GM20000 (cell line): ENCODE measurements at places on chromosomes 16 and 17.

DNA sequence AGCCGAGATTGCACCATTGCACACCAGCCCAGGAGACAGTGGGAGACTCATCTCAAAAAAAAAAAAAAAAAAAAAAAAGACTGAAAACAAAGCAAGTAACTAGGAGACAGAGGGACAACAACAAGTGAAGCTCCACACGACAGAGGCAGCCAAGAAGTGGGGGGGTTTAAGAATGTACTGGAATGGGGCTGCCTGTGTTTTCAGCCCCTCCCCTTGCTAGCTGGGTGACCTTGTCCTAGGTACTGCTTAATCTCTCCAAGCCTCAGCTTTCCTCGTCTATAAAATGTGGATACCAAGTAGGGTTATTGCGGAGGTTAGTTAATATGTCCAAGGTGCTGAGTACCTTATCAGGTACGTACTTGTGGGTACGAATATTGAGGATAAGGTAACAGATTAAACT lies 163.8 kb upstream of the CACNG5 start:
- no peak for DNase-seq

DNA sequence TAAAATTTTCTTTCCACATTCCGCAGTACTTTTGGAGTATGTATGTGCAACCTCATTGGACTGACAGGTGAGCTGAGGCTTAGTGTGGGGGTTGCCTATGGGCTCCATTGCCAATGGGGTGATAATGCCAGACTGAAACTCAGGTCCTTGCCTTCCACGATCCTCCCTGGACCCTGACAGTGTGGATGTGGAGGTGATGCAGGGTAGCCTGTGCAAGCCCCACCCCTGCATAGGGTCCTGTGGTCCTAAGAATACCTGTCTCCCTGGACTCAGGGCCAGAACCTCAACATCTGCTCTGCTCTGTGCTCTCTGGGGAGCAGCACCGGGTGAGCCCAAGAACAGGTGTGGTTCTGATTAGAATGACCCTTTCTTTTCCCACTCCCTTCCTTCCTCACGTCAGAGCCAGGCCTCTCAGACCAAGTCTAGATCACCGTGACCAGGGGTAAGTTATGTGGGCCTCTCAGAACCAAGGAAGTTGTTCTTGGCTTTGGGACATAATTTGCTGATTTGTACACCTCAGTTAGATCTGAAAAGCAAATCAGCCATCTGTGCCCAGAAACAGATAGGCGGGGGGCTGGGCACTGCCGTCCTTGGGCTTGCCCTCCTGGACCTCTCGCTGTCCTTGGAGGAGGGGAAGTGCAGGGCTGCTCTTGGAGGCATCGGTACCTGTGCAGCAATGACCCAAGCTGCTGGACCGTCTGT lies 8.4 kb upstream of the TNS4 start:
- DNase-seq: no peak

GRCh38 chr17:7579834-7580603 lies 581 bp downstream of the CD68 start:
- DNase-seq: no peak

DNA sequence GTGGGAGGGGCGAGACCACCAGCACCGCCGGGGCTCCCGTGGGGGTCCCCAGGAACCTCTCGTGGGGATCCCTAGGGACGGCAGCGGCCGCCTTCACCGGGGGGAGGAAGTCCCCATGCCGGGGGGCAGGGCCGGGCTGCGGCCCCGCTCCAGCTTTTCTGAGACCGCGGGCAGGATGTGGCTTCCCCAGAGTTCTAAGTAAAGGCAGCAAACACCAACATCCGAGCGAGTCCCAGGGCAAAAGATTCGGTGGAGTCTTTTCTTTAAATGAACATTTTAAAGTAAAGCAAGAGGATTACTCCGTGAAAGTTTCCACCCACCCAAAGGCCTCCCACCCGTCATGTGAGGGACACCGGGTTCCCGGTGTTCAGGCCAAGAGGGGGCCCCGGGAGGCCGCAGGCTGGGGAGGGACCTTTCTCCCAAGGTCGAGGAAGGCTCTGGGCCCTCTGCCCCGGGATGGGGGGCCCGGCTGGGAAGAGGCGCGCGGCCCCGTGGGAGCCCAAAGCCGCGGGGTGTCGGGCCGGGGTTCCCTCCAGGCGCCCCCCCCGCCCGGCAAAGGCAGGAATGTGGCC lies 137.2 kb upstream of the RPH3AL start:
- peak; percentile 65 for DNase-seq

DNA sequence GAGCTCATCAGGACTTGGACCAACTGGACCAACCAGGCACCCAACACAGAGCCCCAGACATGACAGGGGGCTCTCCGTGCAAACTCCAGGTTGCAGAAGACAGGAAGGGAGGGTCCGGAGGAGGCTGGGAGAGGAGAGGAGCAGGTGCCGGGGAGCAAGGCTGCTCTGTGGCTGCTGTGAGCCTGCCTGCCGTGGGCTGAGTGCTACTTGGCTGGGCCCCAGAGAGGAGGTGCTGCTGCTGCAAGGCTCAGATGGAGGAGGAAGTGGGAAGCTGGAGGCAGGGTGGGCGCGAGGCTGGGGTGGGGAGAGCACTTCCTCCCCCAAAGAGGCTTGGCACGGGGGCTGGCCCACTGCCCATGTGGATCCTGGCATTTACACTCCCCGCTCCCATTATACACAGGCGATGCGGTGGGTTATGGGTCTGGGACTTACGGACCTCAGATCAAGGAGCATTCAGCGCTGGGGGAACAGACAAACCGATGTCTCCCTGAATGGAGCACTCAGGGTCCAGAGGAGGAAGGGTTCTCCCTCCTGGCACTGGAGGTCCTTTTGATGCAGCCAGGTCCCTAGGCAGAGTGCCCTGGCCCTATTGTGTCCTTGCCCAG lies 15.9 kb downstream of the EPOP start:
- no peak for DNase-seq

GRCh38 chr16:31875112-31875803 lies 1.7 kb downstream of the ZNF267 start:
- DNase-seq: no peak

DNA sequence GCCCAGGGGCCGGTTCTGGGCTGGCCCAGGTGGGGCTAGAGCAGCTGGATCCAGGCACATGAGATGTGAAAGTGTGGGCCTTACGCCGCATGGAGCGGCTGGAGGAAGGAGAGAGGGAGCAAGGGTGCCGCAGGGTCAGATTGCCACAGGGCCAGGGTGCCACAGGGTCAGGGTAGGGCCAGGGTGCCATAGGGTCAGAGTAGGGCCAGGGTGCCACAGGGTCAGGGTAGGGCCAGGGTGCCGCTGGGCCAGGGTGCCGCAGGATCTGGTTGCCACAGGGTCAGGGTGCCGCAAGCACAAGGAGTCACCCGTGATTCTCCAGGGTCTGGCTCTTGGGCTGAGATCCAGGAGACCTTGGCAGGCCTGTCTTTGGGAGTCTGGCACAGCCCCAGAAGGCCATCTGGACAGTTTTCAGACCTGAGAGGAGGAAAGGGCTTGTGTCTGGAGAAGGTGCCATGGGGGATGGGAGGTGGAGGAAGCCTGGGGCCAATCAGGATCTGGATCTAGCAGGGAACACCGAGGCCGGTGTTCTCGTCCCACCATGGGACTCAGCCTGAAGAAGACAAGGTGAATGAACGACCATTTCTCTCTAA lies 13.1 kb upstream of the LASP1NB start:
- DNase-seq: no peak

- DNase-seq: no peak
Observed at GRCh38 chr17:14321476-14321949, 20.6 kb downstream of the HS3ST3B1 start.

- no peak for DNase-seq
Observed at GRCh38 chr17:38910325-38910724, 15.1 kb upstream of the LASP1NB start.

- no peak for DNase-seq
Observed at GRCh38 chr17:78958641-78959127, 21.0 kb downstream of the LGALS3BP start.

- DNase-seq: no peak
Observed at GRCh38 chr16:67082891-67083290, 26.9 kb upstream of the PHAF1 start.

GRCh38 chr16:71347146-71347545 lies 11.4 kb upstream of the CALB2 start:
- no peak for DNase-seq

DNA sequence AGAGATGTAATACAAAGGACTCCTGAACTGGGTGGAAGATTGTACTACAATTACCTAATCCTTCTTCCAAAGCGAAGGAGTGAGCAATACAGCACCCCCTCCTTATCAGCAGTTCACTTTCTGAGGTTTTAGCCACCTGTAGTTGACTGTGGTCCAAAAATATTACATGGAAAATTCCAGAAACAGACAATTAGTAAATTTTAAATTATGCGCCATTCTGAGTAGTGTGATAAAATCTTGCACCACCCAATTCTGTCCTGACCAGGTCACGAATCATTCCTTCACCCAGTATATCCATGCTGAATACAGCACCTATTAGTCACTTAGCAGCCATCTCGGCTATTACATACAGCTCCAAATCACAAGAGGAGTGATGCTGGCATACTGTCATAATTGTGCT lies 23.2 kb downstream of the VPS53 start:
- DNase-seq: no peak

DNA sequence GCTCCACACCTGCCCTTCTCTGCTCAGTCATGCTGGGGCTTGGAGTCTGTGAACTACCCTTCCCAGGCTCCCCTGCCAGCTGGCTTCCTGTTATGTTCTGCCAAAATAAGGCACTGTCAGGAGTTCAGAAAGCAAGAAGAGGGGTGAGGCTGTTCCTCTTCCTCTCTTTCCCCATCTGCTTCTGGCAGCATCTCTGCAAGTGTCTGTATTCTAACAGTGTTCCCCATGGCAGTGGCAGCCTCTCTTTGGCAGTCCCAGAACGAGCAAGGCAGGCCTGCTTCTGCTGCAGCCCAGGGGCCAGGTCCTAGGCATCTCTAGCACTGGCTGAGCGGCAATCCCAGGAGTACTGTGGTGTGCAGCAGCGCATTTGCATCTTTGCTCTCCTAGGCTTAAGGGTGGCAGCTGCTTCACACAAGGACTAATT lies 219.1 kb downstream of the STX8 start:
- no peak for DNase-seq

DNA sequence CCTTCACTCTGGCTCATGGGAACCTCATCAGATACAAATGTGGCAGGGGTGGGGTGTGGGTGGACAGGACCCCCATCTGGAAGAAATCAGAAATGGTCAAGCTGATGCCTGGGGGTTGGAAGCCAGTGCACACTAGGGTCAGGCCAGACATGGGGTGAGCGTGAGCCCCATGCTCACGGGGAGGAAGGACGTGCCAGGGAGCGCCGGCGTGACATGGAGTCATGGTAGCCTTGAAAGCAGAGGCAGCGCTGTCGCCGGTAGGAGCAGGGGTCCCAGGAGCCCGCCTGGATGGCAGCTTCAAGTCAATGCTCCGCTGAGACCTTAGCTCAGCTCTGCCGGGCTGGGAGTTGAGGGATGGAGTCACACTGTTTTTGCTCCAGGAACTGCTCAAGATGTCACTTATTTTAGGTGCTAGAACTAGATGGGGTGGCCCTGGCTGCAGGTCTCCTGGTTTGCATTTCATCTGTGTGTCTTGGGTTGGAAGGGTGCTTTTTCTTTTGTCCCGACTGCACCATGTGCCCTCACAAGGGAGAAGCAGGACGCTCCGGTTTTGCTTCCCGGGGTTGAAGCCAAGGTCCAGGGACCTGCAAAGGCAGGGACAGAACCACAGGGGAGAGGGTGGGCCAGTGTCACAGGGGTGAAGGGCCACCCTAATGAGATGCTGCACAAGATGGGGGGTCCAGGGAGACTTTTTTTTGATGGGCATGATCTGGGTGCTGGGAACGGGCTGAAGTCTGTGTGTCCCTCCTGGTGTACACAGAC lies 51.4 kb downstream of the USP22 start:
- no peak for DNase-seq

DNA sequence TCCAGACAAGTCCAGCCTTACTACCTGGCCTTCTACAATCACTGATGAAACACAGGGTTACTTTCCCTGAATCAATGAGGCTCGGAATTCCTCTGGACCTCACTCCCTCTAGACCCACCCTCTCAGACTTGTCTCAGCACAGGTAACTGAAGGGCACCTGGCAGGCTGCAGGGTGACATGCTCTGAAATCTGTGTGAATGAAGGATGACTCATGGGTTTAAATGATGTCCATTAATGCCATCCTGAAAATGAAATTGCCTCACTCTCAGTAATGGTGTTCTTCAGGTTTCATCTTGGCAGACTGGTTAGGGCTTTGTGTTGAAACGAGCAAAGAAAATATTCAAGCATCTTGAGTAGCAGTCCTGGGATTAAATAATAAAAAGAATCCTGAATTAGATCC lies 134.4 kb downstream of the MAF start:
- no peak for DNase-seq

- DNase-seq: no peak
Observed at GRCh38 chr17:83175119-83175821, 95.9 kb downstream of the METRNL start.

DNA sequence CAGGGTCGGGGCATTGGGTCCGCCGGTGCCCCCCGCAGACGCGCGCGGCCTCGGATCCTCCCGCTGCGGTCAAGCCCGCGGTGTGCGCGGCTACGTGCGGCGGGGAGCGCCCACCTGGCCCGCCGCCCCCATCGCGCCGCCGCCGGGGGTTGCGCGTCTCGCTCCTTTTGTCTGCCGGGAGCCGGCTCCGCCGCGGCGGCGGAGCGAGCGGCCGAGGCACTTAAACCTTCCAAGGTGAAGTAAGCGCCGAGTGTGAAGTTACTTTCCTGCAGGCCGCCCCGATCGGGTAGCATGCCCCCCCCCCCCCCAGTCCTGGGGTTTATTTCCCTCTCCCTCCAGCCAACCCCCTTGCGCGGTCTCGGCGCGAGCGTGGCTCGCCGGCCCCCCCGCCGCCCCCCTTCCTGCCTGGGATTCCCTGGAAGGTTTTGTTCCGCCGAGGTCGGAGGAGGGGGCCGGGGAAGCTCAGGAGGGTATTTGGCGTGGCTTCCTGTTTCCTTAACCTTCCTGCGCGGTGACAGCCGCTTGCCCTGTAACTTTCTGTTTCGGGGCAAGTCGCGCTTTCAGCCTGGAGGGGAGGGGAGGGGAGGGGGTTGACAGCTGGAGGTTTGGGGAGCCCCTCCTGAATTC lies 56.6 kb upstream of the GSE1 start:
- DNase-seq: peak; percentile 86

GRCh38 chr16:17053536-17054160 lies 417.1 kb downstream of the XYLT1 start:
- DNase-seq: no peak

- no peak for DNase-seq
Observed at GRCh38 chr17:34865716-34866115, 95.5 kb downstream of the CCT6B start.

- DNase-seq: peak; percentile 92
Observed at GRCh38 chr16:21158208-21159110, at the start of gene LDAF1. Gene LDAF1, plus strand, starts transcription at chr16:21158674. Its CDS starts 2,509 bp downstream, at chr16:21161183.

DNA sequence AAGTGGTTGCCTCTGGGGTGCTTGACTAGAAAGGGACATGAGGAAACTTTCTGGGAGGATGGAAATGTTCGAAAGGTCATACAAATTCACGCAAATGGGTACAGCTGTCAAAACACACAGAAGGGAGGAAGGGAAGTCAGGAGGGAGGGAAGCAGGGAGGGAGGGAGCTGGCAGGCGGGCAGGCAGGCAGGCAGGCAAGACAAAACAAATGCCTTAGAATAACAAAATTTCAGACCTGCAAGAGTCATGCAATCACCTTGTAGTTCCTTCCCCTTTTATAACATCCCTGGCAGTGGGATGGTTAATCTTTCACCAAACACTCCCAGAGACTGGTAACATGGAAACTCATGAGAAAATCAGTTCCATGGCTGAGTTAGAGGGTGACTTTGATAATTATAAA lies 189.2 kb downstream of the STX8 start:
- no peak for DNase-seq
